ENCODE measurements at places on chromosomes 11 and 22.

DNA sequence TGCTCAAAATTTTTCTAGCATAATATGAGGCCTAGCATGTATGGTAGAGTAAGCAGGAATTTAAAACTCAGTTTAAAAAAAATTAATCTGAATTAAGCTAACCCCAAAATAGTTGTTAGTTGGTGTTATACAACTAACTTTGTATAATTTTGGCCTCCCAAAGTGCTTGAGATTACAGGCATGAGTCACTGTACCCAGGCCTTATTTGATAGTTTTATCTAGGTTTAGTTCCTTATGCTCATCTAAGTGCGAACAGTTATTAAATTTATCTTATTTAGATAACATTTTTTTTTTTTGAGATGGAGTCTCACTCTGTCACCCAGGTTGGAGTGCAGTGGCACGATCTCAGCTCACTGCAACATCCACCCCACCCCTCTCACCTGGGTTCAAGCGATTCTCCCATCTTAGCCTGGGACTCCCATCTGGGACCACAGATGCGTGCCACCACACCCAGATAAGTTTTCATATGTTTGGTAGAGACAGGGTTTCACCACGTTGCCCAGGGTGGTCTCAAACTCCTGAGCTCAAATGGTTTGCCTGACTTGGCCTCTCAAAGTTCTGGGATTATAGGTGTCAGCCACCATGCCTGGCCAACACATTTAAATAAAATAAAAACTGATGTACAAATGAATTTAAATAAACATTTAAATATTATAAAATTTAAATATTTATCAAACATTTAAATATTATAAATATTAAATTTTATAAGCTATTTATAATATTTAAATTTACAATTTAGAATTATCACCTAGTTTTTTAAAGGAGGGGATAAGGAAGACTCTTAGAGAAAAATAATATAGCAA lies 7.5 kb downstream of the IL18 start:
- no peak for DNase-seq

GRCh38 chr11:116725434-116726221 lies 47.2 kb downstream of the BUD13 start:
- DNase-seq: no peak

GRCh38 chr11:21494946-21495345 lies 697.9 kb upstream of the ANO5 start:
- DNase-seq: no peak

DNA sequence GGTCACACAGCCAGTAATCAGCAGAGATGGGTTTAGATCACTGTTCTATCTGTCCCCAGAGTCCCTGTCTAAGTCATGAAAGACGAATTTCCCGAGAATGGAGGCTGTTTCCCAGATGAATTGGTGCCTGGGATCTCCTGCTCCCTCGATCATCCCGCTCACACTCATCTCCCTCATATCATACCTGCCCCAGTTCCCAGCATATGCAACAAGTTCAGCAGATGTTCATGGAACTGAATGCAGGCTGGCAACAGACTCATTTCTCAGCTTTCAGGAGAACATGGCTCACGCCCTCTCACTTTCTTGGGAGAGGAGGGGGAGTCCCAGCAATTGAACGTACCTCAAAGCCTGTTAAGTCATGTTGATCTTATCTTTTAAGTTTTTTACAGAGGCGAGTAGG lies 22.1 kb downstream of the CD6 start:
- DNase-seq: no peak

GRCh38 chr11:117396970-117397369 lies 69.3 kb downstream of the CEP164 start:
- no peak for DNase-seq
